Activated CD4-positive, CD25-positive, alpha-beta regulatory T cell treated with anti-CD3 and anti-CD28 coated beads, Interleukin-2, amount 50 U/mL, for 72 hours (primary cell): ENCODE measurements at places on chromosomes 2 and 18.

GRCh38 chr2:118525346-118525745 is 322.1 kb downstream of the EN1 start:
- no peak for DNase-seq

GRCh38 chr2:204669382-204669781 is 124.1 kb downstream of the PARD3B start:
- DNase-seq = no peak

DNA sequence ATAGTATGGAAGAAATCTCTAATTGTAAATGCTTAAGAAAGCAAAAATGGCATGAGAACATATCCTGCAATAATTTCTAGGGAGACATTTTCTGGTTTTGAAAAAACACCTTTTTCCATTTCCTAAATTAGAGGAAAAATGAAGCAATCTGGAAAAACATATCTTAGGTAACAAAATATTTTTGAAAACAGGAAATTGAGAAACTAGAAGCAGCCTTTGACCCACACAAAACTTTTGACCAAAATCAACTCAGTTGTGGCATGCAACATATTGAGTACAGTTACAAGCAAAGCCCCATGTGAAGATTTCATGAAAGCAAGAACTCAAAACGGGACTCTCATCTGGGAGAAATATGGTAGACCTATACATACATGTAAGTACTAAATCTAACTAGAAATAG is 28.6 kb upstream of the CHAC2 start:
- no peak for DNase-seq

GRCh38 chr2:44121899-44122298 is 46.8 kb upstream of the PPM1B start:
- no peak for DNase-seq

GRCh38 chr2:28055325-28055970 is 164.9 kb downstream of the BABAM2 start:
- DNase-seq = no peak

DNA sequence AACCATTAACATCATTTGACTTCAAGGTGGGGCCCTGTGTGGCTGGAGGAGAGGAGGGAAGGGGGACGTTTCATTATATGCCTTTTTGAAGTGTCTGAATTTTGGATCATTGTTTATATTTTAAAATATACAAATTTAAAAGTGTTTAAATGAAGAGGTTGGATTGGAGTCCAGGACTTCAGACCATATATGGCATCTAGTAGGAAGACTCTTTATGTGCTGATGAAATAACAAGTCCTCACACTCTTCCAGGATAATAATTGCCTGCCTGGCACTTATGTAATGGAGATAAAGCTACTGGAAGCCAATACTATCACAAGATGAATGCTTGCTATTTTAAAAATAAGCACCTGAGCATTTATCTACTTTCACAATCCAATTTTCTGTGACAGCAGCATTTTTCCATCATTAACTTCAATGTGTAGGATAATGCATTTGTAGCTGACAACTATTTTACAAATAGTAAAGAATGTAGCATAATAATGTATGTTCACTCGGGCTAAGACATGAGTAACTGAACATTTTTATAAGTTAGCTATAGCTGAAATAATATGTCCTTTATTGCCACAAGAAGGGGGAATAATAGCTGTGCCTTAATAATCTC is 188.4 kb downstream of the MTCL1 start:
- DNase-seq = no peak

GRCh38 chr2:171957061-171957460 is 34.8 kb downstream of the HAT1 start:
- no peak for DNase-seq

- DNase-seq = no peak
Observed at GRCh38 chr2:235264121-235264493, 229.7 kb upstream of the AGAP1 start.

DNA sequence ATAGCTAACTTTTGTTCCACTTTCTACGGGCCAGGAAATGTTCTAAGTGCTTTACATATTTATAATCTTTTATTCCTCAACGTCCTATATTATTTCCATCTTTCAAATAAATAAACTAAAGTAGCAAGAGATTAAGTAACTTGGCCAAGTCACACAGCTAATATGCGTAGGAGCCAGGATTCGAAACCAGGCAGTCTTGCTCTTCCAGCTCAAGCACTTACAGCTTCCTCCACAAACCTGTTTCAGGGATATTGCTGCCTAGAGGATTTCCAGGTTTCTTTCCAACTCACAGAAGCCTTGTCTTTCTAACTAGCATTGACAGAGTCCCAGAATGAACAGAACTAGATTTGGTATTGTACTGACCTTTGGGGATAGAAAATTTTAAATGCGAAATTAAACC is 102.5 kb downstream of the FIGN start:
- DNase-seq = no peak

DNA sequence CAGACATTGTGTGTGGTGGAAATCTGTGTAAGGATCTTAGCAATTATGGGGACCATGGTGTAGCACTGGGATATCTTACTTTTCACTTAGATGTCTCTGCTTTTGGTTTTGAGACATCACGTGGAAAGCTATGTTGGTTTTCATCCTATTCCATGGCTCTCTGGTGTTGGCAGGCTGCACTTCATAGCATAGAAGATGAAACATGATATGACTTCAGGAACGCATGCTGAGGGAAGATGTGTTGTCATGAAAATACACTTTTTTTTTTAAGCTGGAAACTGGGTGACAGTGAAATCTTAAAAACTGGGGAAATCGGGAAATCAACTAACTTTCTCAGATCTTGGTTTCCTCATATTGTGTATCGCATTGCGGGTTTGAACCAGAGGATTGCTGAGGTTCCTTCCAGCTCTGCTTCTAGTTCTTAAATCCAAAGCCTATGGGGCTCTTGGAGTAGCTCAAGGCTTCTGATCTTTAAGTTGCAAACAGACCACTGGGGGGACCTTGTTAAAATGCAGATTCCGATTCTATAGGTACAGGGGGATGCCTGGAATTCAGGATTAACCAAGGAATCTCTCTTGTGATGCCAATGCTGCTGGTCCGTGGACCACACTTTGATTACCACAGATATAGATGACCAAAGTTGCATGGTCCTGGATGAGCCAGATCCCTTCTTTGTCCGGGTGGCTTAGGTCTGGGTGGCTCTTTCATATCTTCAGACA is 160.7 kb downstream of the SH3RF3 start:
- no peak for DNase-seq

GRCh38 chr2:128477026-128477820 is 158.6 kb upstream of the HS6ST1 start:
- DNase-seq = no peak

DNA sequence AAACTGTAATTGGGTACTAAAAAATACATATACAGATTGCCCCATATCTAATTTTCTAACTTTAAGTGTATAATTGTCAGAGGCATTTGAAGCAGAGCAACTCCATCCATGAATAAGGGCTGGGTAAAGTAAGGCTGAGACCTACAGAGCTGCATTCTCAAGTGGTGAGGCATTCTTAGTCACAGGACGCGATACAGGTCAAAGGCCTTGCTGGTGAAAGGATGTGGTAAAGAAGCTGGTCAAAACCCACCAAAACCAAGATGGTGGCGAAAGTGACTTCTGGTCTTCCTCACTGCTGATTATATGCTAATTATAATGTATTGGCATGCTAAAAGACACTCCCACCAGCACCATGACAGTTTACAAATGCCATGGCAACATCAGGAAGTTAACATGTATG is 50.0 kb downstream of the SLC8A1 start:
- no peak for DNase-seq

GRCh38 chr2:173087793-173088496 is 12.3 kb downstream of the MAP3K20 start:
- no peak for DNase-seq

GRCh38 chr2:155810411-155810810 is 522.1 kb downstream of the NR4A2 start:
- DNase-seq = no peak

DNA sequence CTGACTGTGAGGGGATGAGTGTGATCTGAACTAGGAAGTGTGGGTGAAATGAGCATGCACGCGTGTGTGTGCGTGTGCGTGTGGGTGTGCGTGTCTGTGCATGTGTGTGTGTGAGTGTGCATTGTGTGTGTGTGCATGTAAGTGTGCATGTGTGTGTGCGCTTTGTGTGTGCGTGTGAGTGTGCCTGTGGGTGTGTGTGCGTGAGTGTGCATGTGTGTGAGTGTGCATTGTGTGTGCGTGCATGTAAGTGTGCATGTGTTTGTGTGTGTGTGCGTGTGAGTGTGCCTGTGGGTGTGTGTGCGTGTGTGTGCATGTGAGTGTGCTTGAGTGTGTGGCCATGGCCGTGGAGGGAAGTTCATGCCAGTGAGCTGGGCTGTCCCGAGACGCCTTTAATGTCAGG is 76.3 kb downstream of the RTP5 start:
- no peak for DNase-seq

DNA sequence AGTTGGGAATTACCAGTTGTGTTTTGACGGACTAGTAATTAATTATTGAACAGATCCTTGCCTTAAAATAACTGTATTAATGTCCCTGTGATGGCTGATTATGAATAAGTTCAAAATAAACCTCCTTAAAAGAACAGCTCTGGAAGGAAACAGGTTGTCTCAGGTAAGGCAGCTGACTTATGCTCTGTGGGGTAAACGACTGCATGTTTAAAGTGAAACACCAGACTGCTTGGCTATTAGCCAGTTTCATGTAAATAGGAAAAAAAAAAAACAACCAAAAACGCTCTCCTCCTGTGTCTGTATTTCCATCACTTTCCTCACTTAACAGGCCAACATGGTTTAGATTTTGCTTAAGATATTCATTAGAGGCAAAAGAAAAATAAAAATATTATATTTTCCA is 243.6 kb downstream of the TMEM182 start:
- no peak for DNase-seq

DNA sequence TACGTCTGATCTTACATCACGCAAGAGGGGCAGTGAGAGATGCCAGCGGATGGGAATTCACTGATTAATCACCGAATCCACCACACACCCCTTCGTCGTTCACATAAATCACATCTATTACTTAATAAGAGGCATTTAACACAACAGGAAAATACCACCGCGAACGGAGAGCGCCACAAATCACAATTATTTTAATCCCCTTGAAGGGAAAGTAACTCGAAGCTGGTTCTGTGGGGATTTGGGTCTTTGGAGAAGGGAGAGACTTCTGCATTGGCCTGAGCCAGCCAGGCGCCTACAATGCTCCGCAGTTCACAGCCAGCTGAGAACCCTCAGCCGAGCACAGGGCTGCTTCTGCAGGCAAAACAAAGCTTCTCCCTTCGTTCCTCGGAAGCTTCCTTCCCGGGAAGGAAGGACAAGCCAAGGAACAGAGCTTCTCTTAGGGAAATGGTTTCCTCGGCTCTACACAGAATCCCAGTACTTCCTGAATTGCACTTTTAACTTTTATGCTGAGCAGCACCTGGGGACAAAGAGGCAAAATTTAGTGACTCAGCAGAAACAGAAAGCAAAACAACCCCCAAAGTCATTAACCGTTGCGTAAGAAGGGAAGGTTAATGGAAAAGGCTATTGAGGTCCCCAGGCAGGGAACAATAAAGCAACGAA is at the start of gene LRP1B:
TSS of gene LRP1B (minus strand) at position 7 of the 660 bp plus-strand sequence. CDS start 287 bp downstream, outside the sequence.
- no peak for DNase-seq

- DNase-seq = no peak
Observed at GRCh38 chr2:17757321-17757720, 3.4 kb downstream of the GEN1 start.

DNA sequence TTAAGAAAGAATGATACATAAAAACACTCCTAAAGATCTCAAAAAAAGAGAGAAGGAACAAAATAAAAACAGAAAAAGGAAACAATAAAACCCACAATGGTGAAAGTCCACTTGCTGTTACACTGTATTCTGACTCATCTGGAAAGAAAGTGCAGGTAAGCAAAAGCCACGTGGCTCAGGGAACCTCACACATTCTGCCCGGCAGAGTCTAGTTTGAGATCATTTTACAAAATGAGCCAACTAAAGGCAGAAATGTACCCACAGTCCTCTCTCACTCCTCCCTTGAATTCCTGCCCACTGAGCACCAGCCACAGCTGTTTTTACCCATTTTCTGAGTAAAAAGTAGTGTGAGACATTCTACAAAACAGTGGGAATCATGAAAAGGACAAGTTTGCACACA is 10.0 kb downstream of the KCNH7 start:
- DNase-seq = no peak

GRCh38 chr2:52054824-52055223 is 1022.9 kb upstream of the NRXN1 start:
- no peak for DNase-seq

- no peak for DNase-seq
Observed at GRCh38 chr18:51425475-51425874, 228.0 kb upstream of the MEX3C start.

- no peak for DNase-seq
Observed at GRCh38 chr2:121707344-121707919, 29.2 kb downstream of the NIFK start.

DNA sequence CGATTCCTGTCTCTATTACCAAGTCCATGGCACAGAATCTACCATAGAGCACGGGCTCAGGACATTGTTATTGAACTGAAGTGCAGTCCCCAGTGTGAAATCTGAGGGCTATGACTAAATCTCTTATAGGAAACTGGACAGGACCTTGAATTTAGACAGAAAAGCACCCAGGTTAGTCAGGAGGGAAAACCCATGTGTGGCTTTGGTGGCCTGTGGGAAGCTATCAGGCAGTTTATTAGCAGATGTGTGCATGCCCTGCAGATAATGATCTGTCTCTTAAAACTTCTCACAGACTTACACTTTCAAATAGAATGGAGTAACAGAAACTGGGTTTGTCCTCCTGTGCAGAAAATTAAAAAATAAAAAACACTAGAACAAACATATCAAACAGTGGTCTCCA is 610.0 kb upstream of the RAB6C start:
- DNase-seq = no peak

DNA sequence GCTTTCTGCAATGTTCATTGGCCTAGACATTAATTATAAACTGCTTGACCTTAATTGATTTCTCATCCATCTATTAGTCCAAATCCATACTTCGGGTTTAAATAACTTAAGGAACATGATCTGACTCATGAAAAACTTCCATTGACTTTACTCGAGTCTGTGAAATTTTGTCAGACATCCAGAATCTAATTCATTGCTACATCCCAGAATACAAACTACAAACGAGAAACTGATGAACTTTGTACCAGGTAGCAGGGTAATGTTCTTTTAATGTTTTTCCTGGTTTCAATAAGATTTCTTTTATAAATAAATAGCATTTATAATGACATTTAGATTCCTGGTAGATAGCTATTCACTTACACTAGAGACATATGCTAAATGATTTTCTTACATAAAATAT is 36.0 kb upstream of the IKZF2 start:
- DNase-seq = no peak

GRCh38 chr18:52615943-52616342 is 275.9 kb downstream of the DCC start:
- no peak for DNase-seq

- no peak for DNase-seq
Observed at GRCh38 chr2:203898657-203899056, 31.1 kb downstream of the CTLA4 start.

- DNase-seq = no peak
Observed at GRCh38 chr2:186065491-186065890, 326.9 kb downstream of the FSIP2 start.

- DNase-seq = no peak
Observed at GRCh38 chr2:69013840-69014821, 1.2 kb downstream of the ANTXR1 start.

GRCh38 chr2:28096421-28096820 is 205.9 kb downstream of the BABAM2 start:
- DNase-seq = no peak

GRCh38 chr18:50099725-50100407 is 95.1 kb downstream of the MYO5B start:
- no peak for DNase-seq

GRCh38 chr2:8634466-8635172 is 47.2 kb upstream of the ID2 start:
- DNase-seq = no peak

- no peak for DNase-seq
Observed at GRCh38 chr2:196208915-196209314, 37.5 kb upstream of the STK17B start.

- no peak for DNase-seq
Observed at GRCh38 chr2:151289972-151290866, 751 bp upstream of the NMI start.
